ENCODE measurements at places on chromosomes 12 and 14.

- no peak for DNase-seq
Observed at GRCh38 chr12:114499338-114499737, 93.4 kb upstream of the TBX5 start.

DNA sequence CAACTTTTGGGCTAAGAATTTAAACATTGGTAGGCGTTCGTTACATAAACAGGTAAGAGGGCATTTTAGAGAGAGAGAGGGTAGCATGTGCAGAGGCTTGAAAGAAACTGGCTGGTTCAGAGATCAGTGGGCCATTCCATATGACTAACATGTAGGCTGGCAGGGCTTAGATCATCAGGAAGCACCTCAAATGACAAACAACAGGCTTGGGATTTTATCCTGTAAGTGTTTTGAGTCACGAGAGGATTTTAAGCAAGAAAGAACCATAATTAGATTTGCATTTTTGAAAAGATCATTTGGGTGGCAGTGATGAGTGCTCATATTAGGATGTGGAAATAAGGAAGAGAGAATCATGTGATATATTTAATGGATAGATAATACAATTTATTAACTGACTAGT, 8.7 kb upstream of the PLEKHA5 start:
- DNase-seq: no peak

GRCh38 chr14:99676657-99677056, 7.4 kb upstream of the CYP46A1 start:
- no peak for DNase-seq

DNA sequence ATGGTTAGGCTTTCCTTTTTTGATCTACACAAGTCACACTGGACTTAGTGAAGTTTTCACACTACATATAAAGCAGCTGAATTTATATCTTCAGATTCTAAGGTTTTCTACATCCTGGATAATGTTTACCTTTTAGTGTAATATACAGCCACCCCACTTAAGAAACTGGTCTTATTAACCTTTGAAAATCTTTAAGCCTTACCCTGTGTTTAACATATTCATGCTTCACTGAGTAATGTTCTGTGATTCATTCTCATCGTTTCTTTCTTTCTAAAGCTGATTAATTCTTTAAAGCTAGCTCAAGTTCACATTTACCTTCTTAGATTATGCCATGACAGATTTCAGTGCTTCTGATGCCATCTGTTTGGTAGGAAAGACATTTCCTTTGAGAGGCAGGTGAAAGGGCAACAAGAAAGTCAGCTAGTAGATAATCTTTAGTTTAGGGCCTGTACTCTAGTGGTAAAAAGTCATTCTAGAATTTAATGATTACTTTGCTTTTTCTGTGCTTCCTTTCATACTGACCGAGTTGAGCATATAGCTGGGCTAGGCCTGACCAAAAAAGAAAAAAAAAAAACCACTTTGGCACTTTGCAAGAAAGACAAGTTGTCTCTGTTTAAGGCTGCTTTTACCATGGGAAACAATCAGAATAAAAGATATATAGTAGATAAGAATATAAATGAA, 690.9 kb upstream of the FBXO33 start:
- DNase-seq: no peak

GRCh38 chr14:105181549-105182295, 610 bp upstream of the NUDT14 start:
- no peak for DNase-seq

DNA sequence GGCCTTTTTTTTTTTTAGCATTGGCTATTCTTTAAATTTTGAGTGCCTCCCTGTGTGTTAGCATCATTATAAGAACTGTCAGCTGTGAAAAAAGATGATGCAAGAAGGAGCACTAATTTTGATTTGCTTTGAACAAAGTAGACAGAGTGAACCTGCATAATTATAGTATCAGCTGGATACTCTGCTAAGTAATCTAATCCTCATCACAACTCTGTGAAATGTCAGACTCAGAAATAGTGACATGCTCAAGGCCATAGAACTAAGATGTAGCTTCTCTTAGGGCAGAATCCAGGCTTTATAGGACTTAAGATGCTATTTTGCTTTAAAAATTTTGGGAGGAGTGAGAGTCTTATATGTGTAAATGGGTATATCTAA, 31.9 kb downstream of the FBXO34 start:
- no peak for DNase-seq

DNA sequence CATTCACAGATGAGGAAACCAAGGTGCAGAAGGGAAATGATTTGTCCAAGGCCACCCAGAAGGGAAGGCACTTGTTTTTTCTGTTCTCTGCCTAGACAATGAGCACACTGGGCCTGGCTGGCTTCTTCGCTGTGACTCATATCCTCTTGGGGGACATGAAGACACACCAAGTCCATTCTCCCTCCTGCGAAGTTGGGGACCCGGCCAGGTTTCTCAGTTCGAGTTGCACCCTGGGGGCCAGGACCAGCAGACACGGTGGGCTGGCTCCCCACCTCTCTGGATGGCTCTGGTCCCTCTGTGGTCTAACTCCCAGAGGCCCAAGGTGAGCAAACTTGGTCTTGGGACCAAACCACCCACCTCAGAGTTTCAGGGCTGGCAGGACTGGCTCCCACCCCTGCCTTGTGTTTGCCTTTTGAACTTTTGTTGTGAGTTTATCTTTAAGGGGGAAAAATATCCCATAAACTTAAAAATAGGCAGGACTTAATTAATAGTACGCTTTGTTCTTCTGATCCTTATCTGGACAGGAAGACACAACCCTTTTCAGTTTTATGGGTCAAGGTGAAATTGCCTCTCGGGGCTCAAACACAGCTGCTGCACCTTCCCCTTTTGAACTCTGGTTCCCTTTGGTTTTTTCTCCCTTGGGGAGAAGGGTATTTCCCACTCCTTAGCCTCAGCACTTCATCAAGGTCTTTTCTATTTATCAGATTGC, 9.0 kb upstream of the MLEC start:
- no peak for DNase-seq

DNA sequence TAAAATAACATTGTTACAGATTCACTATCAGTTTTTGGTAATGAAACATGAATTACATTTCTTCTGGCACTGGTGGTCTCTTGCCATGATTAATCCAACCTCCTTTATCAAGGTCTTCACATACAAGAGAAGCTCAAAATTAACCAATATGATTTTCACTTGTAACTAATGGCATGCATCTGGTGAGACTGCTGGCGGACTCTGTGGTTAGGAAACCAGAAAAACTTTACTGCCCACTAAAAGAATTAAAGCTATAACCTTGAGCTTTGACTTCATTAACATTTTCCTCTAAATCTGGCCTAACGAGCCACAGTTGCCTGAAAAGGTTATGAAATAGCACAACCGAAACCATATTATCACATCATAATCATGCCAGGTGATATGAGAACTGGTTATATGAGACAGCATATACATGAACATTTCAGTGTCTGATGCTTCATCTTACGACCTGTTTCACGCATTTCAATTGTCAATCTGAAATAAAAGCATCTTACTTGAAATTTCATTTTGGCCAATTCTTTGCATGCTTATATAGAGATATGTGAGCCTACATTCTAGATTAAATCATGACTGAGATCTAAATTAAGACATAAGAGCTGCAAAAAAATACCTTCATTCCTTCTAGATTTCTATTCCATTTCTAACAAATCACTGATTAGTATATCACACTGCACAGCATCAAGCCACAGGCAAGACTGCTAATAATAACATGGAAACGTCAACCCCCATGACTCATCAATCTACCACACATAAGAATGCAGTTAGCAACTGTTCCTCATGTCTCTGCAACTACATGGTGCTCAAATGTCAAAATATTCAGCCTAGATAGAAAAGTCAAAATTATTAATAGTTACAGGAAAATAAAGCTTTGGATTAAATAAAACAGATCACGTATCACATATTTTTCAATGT, 89.3 kb downstream of the OSBPL8 start:
- DNase-seq: no peak

DNA sequence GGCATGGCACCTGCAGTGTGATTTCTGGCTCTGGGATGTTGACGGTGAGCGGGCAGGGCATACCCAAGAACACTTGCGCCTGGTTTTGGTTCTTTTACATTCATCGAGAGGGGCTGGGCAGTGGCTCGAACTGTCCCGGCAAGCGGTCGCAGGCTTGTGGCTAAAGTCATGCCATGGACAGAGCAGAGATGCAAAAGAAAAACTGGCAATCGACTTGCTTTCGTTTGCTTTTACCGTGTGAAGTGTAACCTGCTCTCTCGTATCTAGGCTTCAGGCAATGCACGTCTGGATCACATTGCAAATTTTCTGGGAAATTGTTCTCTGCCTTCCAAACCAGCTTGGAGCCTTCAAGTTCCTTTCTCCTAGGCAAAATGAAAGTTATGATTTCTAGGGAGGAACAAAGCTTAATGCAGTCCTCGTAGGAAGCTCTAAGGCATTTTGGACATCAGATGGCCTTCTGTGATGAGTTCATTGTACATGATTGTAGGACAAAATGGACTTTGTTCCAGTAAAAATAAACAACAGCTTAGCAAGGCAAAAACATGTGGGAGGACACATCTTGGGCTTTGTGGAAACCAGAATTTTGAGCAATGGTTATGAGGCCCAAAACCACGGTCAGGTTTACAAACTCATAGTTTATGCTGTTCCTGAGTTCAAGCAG, 18.3 kb downstream of the ADGRD1 start:
- no peak for DNase-seq

DNA sequence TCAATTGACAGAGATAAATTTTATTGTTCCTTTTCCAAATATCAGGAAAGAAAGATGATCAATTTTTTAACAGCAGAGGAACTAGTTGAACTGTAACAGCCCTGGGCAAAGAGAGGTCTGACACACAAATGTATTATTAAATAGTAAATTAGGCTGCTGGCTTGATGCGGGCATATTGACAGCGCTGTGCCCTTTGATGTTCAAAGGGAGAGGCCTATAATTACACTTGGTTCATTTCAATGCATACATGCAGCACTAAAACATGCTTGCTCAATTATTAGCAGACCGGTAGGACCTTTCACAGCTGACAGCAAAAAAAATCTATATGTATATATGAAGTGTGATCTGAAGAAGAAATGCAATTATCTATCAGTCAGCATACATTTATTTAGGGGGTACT, 219.8 kb downstream of the SLC2A13 start:
- DNase-seq: no peak

DNA sequence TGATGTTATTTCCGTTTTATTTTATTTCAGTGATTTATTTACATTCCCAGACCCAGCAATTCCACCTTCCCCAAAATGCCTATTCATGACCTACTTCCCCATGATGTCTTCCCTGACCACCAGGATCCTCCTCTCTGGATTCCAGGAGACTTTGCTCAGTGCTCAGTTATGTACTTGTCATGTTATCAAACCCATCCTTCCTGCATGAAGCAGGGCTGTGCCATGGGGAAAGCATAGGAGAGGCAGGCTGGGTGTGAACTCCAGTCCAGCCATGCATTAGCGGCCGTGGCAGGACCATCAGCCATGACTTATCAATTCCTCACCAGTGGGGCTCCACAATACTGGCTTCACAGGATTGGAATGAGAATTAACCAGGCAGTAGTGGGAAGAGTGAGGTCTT, 57.8 kb downstream of the B4GALNT3 start:
- no peak for DNase-seq

DNA sequence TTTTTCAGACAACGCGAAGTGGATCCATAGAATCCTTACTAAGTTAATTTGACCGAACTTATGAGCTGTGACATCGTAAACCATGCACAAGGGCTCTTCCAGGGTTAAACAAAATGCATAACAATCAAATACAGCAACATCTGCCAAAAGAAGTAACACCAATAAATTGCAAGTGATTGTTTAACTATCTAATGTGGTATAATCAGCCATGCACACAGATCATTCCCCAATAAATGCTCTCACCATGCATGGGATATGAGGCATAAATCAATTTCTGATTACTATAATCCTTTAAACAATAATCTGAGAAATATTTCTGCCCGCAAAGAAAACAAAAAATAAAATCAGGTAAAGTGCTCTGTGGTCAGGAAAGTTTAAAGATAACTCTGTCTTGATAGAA, 7.7 kb upstream of the PLEKHG7 start:
- DNase-seq: no peak

- DNase-seq: no peak
Observed at GRCh38 chr12:106358396-106359241, 1.1 kb downstream of the POLR3B start.

DNA sequence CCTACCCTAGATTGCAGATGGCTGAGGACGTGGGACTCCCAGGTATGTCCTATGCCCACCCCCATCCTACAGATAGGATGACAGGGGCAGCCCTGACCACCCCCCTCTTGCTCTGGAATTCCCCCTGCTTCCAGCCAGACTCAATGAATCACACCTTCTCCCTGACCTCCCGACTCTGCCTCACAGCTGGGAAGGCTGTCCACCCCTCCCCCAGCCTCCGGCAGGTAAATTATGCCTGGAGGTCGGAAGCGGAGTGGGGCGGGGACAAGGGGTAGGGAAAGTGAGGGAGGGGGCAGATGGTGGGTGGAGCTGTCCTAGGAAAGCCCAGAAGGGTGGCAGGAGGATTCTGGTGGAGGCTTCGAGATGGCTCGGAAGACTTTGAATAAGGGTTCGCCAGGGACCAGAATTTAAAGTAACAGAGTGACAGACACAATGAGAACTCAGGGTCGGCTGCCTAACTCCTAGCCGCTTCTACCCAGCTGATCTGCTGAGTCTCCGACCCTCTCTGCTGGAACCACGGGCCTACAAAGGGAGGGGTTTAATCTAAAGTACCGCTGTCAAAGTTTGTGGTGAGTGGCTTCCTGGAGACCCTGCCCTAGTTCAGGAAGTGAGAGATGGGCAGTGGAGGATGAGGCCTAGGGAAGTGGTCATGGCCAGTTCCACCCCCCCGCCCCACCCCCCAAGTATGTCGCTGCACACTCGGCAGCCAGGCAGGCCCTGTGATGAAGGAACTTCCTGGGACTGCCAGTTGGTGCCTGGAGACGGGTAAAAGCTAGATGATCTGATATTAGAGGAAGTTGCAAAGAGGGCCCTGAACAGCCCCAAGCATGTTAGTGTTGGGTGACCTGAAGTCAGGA, 4.2 kb downstream of the PLEKHG3 start:
- no peak for DNase-seq

DNA sequence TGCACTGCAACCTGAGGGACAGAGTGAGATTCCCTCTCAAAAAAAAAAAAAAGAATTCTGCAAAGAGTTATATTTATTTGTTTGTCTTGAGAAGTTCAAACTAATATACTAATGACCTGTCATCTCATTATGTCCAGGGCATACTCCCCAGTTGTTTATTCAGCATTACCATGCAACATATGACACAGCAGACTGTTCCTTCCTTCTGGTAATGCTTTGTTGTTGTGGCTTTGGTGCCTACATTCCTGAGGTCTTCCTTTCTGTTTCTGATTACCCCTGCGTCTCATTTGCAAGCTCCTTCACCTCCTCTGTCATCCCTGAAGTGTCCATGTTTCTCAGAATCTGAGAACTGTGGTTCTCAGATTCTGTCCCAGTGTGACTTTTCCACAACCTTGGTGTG, 55.3 kb downstream of the DERA start:
- no peak for DNase-seq
